Activated naive CD4-positive, alpha-beta T cell treated with anti-CD3 and anti-CD28 coated beads for 36 hours (primary cell): ENCODE measurements at places on chromosomes 6 and 20. TPM values are rescaled to one million over a fixed set of nuclear protein-coding genes. Genes with fewer than 3 reads are reported as not detected.

DNA sequence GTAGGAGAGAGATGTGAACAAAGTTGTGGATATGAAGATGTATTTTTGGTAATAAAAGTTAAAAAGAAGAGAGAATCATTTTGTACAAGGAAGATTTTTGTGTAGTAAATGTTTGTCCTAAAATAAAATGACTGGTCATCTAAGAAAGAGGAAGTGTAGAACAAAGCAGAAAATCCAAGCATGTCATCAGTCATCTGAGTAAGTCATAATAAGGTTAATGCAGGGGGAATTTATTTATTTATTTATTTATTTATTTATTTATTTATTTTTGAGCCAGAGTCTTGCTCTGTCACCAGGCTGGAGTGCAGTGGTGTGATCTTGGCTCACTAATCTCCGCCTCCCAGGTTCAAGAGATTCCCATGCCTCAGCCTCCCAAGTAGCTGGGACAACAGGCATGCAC is 15.7 kb upstream of the CGA start:
- no peak for DNase-seq

DNA sequence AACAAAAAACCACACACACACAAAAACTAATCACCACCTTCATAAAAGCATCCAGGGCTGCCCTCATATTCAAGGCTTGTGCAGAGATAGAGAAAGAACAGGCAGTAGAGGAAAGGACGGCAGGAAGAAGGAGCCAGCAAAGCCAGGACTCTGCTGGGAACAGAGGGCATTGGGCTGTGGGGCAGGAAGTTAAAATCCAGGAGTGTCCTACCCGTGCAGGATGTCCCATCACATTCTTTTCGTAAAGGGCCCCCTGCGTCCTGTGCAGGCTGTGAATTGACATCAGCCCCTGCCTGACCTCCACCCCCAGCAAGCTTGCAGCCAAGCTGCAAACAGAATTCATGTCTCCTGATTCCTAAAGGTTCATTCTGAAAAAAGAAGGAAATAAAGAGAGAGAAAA is 96.4 kb upstream of the AKAP12 start:
- DNase-seq = no peak

GRCh38 chr6:133816171-133816570 is 72.7 kb upstream of the TCF21 start:
- no peak for DNase-seq

GRCh38 chr6:111597291-111598086 is 8.2 kb downstream of the TRAF3IP2 start:
- no peak for DNase-seq

DNA sequence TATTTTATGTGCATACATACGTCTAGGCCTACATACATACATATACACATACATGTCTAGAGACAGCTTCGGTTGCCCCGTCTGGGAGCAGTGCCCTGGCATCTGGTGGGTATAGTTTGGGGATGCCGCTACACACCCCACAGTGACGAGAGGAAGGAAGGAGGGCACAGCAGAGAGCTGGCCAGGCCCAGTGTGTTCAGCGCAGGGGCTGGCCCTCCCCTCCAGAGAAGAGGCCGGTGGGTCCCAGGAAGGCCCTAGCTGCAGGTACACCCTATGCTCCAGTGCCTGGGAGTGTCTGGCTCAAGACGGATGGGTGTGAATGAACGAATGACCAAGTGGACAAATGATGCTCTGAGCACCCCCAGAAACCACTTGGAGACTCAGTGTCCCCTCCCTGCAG is 284.6 kb downstream of the CDH4 start:
- DNase-seq = no peak

GRCh38 chr6:170063431-170063830 is 227.4 kb downstream of the DLL1 start:
- DNase-seq = no peak

GRCh38 chr20:51654495-51654894 is 112.0 kb upstream of the NFATC2 start:
- DNase-seq = no peak

DNA sequence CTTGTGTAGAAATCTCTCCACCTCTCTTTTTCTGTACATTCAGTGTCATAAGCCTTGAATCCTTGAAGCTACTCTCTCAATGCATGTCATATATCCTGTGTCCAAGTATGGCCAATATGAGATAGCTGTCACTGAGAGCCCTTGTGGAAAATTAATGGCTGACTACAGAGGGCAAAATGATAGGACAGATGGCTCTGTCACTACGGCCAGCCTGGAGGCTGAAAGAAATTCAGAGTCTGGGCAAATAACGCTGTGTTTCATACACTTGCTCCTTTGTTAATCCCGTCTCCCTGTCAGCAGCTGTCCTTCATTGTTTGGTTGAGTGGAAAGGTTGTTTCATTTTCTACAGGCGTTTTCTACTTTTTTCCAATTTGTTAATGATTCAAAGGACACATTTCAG is 70.4 kb upstream of the VGLL2 start:
- no peak for DNase-seq

DNA sequence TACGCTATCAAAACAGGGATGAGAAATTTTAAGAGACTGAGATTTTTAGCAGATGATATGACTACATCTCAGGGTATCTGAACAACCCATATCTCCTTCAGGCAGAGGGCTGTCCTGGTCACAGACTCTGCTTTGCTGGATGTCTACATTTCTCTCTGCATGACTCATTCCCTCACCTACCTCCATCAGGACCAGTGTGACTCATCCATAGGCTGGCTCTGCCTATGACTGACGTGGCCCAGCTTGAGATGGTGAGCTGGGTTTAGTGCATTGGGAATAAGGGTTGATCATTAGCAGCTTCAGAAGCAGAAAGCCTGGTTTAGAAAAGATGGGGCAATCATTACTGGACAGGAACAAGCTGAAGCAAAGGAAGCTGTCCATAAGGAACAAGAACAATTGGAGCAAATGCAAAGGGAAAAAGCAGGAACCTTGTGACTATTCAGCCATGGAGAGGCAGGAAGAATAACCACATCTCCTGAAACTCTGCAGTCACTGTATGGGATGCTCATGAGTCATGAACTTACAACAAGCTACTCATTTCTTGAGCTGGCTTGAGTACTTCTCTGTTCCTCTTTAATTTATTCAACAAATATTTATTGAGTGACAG is 86.4 kb upstream of the CBLN4 start:
- no peak for DNase-seq

DNA sequence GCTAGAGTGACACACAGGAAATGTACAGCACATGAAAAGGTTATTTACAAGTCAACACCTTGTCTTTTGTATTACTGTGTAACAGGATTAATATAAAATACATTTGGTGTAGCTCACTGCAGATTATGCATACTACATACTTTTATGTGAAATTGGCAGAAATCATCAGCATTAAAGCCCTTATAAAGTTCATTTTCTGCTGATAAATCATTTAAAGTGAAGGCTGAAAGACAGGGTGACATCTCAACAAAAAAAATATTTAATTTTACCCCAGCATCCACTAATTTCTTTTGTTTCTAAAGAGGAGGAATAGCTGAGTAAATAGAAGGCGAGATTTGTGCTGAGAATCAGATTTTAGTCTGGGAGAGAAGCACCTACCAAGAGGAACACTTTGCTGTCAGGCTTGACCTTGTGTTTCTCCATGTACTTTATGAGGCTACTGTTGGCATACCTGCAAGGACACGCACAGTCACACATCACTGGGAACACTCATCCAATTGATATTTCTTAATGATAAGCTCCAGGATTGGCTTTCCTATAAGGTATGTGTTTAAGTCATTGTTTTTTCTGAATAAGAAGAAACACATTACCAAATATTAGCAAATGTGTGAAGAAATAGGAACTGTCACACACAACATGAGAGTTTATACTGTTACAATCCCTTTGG is 146.6 kb upstream of the SLC22A16 start:
- DNase-seq = no peak

The SAMD10 gene
- total RNA-seq = 20.5 TPM

The LINC00237 gene
- not detected for total RNA-seq

The KHDC1L gene
- total RNA-seq = not detected

The LY6G6F gene
- not detected for total RNA-seq

The NUS1 gene
- 24.0 TPM for total RNA-seq
